ENCODE measurements at places on chromosomes 7 and 10. TPM values are rescaled to one million over a fixed set of nuclear protein-coding genes. Genes with fewer than 3 reads are reported as not detected.

MRLN gene
- total RNA-seq, result not detected

GRCh38 chr10:35422228-35422627 is 85.9 kb downstream of the CCNY start:
- DNase-seq, result no peak
- H3K4me1 ChIP-seq, result no peaks in the 10 kb centered on the region
- H3K36me3 ChIP-seq, result no peaks in the 10 kb centered on the region
- H3K27ac ChIP-seq, result peak overlapping the region; percentile 70
- no peaks in the 10 kb centered on the region for H3K27me3 ChIP-seq

HGF gene
- 4.5 TPM for total RNA-seq

DNA sequence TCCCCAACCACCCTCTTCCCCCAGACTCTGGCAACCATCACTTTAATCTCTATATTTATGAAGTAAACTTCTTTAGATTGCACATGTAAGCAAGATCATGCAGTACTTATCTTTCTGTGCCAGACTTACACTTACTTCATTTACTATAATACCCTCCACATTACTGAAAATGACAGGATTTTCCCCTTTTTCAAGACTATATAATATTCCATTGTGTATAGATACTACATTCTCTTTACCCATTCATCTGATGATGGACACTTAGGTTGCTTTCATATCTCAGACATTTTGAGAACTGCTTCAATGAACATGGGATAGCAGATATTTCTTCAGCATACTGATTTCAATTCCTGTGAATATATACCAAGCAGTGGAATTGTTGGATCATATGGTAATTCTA is 4.4 kb downstream of the DOCK4 start:
- DNase-seq, result no peak
- H3K27ac ChIP-seq, result no peak overlapping the region
- no peaks in the 10 kb centered on the region for H3K4me1 ChIP-seq
- H3K4me3 ChIP-seq, result no peak overlapping the region

- DNase-seq, result peak; percentile 87
- no peak overlapping the region for H3K4me3 ChIP-seq
- H3K27me3 ChIP-seq, result no peaks in the 10 kb centered on the region
- H3K27ac ChIP-seq, result peak overlapping the region; percentile 79
- H3K4me1 ChIP-seq, result peaks cover 12% of the 10 kb centered on the region
- no peaks in the 10 kb centered on the region for H3K36me3 ChIP-seq
These were observed 31.5 kb downstream of the UNC5B start for GRCh38 chr10:71243756-71244395.

DNA sequence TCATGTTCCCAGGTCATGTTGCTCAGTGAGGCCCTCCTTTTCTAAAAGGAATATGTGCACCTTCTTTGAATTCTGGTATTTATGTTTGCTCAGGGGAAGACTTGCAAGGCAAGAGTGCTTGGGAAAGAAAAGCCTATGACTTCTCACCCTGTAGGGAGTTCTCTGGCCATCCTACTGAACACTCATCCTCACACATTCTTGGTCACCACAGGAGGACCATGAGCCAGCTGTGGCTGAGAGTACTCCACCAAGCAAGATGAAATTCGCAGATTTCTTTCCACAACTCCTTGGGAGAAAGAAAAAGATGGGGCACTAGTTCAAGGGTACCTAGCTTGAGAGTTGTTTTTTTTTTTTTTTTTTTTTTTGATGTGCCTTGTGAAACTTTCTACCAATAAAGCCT is 179.6 kb downstream of the FZD1 start:
- H3K27me3 ChIP-seq, result no peaks in the 10 kb centered on the region
- H3K4me1 ChIP-seq, result no peaks in the 10 kb centered on the region
- DNase-seq, result no peak
- H3K36me3 ChIP-seq, result no peaks in the 10 kb centered on the region

GOT1 gene
- 141 TPM for total RNA-seq

DNA sequence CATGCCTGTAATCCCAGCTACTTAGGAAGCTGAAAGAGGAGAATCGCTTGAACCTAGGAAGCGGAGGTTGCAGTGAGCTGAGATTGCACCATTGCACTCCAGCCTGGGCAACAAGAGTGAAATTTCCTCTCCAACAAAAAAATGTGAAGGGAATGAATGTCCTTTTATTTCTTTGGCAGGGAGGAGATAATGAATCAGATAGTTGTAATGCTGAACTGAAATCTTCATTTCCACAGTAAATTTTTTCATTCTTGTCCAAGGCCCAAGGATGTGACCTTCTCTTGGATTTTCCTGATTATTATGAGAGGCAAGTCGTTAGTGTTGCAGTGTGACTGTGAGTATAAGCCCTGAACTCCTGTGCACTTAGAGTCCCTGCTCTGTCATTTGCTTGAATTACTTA is 13.6 kb downstream of the STAMBPL1 start:
- H3K36me3 ChIP-seq, result no peaks in the 10 kb centered on the region
- H3K27me3 ChIP-seq, result no peaks in the 10 kb centered on the region
- H3K4me1 ChIP-seq, result peaks cover 53% of the 10 kb centered on the region
- no peak overlapping the region for H3K4me3 ChIP-seq
- H3K27ac ChIP-seq, result no peak overlapping the region

IKZF1 gene
- 25.3 TPM for total RNA-seq

PODXL gene
- total RNA-seq, result 13.5 TPM

OGDHL gene
- total RNA-seq, result 2.8 TPM

DNA sequence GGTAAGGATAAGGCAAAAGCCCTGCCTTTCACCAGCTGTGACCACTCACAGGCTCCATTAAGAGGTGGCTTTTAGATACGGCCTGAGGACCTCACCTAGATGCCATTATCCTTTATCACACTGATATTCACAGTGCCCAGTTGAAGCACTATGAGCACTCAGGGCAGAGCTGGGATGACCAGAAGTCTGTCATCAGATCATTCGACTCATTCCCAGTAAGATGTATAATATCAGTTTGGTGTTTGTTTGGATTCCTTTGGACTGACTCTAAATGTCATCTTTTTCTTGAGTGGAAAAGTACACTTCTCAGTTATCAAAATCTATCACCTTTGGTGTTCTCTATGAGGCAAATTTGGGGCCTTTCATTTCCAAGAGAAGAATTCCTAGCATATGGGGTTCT is 18.7 kb downstream of the CCDC136 start:
- no peaks in the 10 kb centered on the region for H3K27me3 ChIP-seq
- DNase-seq, result no peak
- H3K36me3 ChIP-seq, result peaks cover 2% of the 10 kb centered on the region
- no peaks in the 10 kb centered on the region for H3K4me1 ChIP-seq
- H3K4me3 ChIP-seq, result no peak overlapping the region

DNA sequence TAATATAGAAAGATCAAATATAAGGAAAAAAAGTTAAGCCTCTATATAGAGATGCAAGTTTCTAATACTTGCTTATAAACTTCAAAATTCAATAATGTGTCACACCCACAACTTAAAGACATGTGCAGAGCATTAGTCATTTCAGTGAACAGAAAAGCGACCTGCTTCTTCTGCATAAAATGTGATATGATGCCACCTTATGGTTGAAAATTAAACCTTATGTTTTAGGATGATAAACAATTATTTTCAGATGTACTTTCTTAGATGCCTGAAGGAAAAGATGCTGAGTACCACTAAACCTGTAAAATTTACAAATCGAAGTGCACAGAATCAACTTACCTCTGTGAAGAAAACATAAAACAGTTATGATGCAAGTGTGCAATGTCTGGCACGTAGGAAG is 96.0 kb downstream of the MTERF1 start:
- H3K36me3 ChIP-seq, result no peaks in the 10 kb centered on the region
- DNase-seq, result no peak
- H3K27ac ChIP-seq, result no peak overlapping the region
- H3K4me1 ChIP-seq, result no peaks in the 10 kb centered on the region

ADAM22 gene
- total RNA-seq, result 2.5 TPM

All from Peyer's patch (tissue), 4 donors.